ENCODE measurements at places on chromosomes 5 and 9. TPM values are rescaled to one million over a fixed set of nuclear protein-coding genes. Genes with fewer than 3 reads are reported as not detected.

IL5 gene
- total RNA-seq, result not detected

FAM219A gene
- 16.7 TPM for total RNA-seq

OGN gene
- under 0.01 TPM for total RNA-seq

CARTPT gene
- not detected for total RNA-seq

UBLCP1 gene
- 34.7 TPM for total RNA-seq

TPPP gene
- total RNA-seq, result under 0.01 TPM

ELOVL7 gene
- total RNA-seq, result not detected

CCDC112 gene
- 3.2 TPM for total RNA-seq
